ENCODE measurements at places on chromosomes 1 and 21.

DNA sequence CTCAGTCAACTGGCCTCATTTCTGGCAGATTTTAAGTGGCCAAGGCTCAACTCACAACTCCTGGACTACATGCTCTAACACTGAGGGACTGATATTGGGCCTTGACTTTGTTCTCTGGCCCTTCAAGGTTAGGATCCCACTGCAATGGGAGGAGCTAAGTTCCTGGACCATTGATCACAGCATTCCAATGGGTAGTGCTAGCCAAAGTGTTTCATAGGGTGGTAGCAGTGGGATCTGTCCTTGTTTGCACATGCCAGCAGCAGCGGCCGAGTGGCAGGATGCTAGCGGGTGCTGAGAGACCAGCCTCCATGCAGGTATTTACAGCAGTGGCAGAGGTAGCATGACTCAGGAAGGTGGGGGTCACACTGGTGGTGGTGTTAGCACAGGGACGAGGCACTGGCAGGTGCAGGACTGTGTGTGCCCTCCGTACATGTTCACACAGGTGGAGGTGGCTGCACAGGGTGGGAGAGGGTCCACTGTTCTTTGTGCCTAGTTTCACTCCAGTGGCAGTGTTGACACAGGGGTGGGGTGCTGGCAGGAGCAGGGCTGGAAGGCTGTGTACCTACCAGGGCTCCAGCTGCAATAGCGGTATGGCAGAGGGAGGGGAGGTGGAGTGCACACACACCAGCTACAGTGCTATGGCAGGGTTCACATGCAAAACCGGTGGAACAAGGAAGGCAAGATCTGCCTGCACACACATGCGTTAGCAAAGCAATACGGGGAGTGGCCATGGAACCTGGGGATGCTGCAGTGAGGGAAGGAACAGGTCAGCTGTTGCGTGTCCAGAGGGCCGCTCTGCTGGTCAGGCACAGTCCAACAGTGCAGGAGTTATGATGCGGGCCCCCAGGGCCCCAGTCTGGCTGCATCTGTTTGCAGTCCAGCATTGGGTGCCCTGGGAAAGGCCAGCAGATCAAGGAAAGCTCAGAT is 51.7 kb downstream of the COL24A1 start:
- DNase-seq, result no peak

DNA sequence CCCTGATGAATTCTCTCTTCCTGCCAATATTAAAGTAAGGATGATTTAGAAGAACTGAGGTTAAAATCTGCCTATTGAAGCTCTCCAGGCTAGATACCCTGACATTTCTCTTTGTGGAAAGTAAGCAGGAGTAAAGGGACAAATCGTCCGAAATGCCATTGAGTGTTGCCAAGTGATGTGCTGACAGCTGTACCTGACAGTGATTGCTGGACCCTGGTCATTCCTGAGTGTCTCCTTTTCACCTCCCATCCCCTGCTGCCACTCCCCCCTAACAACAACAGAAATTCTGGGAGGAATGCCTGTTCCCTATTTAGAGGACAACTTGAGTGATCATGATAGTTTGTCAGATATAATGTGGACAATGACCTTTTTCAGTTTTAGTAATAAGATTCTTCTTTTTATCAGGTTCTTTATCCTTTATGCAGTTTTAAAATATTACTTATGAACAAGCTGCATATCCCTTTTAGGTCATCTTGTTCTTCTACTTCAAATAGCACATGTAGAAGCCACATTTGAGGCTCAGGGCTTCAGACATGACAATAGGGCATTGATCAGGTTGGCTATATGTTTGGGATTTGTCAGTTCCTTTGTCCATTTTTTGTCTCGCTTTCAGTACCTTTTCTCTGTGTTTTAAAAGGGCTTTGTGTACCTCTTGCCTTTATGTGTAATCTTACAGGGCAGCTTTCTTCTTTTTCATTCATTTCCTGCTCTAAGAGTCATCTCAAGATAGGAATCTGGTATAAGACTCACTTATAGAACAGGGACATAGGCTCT is 56.0 kb downstream of the ITSN1 start:
- DNase-seq, result no peak

GRCh38 chr1:45722809-45723208 is 27.6 kb downstream of the IPP start:
- DNase-seq, result no peak

DNA sequence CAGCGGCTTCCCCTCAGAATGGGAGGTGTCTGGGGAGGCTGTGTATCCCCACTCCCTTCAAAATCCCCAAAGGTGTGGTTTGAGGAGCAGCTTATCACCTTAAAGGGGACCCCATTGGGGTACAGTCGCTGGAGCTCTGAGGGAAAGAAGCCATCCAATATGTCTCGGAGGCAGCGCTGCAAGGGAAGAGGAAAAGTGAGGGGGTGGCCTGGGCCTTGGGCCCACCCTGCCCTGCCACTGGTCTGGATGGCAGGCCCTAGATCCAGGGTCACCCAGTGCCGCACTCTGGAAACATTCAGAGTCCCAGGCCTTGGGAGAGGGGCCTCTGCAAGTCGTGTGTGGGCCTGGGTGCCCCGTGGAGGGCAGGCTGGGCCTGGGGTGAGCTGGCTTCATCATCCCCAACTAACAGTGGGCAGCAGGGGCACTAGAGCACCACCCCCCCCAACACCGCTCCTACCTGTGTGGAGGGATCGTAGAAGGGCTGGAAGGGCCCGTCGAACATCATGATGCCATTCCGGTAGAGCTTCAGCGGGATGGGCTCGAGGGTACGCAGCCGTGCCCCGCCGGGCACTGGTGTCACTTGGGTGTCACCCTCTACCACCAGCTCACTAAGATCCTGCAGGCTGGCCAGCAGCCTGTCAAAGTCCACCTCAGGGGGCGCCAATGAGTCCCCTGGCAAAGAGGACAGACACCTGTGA is 5.6 kb downstream of the SH3BGRL3 start:
- DNase-seq, result peak; percentile 18

- DNase-seq, result no peak
These were observed 188.6 kb downstream of the HS2ST1 start for GRCh38 chr1:87103074-87103473.

DNA sequence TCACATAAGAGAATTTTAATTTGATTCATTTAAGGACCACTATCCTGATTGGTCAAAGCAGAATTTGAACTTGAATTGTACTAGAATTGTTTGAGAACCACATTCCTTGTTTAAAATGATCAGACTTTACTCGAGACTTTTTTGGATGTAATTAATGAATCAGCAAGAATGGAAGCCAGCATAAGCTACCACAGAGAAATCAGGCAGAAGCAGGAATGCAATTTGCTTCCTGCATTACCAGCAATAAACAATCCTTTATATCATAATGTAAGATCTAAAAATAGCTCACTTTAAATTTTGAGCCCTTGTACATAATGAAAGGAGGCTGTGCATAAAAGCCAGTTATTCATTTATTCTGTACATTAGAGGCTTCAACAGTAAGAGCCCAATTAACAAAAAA is 119.8 kb upstream of the BACE2 start:
- DNase-seq, result no peak

- DNase-seq, result no peak
These were observed 10.6 kb upstream of the KIFAP3 start for GRCh38 chr1:170085091-170085490.

- DNase-seq, result no peak
These were observed at the start of gene HOOK1 for GRCh38 chr1:59814901-59815825. Gene HOOK1, plus strand, starts transcription at chr1:59814949. Its CDS starts 169 bp downstream, at chr1:59815118.

- peak; percentile 35 for DNase-seq
These were observed 57.4 kb upstream of the ACOT11 start for GRCh38 chr1:54490361-54491248.

DNA sequence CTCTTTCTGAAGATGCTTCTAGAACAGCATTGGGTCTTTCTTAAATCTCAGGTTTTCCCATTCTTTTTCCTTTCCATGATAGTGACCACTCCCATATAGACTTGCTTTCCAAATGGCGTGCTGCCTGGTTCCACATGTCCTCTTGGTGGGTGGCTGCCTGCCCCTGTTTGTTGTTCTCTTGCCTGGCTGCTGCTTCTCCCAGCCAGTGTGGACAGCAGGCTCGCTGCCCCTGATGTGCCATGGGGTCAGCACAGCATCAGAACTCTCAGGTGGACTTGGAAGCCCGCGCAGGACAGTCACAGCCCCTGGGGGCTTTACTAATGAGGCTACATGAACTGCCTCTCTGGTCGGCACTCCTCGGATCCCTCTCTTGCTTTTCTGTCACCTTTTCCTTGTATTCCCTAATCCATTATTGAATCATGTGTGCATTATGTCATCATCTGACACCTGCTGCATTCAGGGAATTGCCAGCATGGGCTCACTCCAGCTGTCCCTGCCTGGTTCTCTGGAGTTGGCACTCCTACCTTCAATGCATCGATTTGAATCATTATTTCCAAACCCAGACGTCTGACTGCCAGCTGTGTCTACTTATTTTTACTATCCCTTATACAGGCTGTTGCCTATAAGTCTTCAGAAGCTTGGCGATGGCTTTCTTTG is 100.5 kb upstream of the COA6 start:
- DNase-seq, result peak; percentile 13

DNA sequence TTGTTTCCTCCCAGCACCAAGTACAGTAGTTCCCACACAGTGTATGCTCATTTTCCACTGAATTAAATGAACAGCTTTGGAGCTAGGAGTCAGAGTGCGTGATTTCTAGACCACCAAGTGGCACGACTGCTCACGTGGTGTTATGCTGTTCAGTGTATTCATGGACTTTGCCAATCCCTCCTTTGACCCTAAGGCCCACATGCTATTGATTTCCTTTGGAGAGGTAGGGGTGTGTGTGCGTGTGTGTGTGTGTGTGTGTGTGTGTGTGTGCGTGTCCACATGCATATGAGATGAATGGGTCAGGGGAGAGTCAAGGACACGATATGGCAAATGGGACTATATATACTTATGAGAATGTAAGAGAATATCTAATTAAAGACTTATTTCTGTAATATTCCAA is 177.2 kb downstream of the LMX1A start:
- DNase-seq, result no peak

Data from NCI-H1694 (cell line).